ENCODE measurements at places on chromosomes 4 and X. TPM values are rescaled to one million over a fixed set of nuclear protein-coding genes. Genes with fewer than 3 reads are reported as not detected.

The TMEM144 gene
- total RNA-seq, result 1.4 TPM

The CASK gene
- total RNA-seq, result 25.1 TPM

The ARMCX1 gene
- total RNA-seq, result 15.9 TPM

The MGST2 gene
- total RNA-seq, result 16.1 TPM

The TLR3 gene
- total RNA-seq, result 6.2 TPM

The TMEM150C gene
- 6.5 TPM for total RNA-seq

Data from cardiac atrium fibroblast (primary cell).